ENCODE measurements at places on chromosomes 4 and X.

DNA sequence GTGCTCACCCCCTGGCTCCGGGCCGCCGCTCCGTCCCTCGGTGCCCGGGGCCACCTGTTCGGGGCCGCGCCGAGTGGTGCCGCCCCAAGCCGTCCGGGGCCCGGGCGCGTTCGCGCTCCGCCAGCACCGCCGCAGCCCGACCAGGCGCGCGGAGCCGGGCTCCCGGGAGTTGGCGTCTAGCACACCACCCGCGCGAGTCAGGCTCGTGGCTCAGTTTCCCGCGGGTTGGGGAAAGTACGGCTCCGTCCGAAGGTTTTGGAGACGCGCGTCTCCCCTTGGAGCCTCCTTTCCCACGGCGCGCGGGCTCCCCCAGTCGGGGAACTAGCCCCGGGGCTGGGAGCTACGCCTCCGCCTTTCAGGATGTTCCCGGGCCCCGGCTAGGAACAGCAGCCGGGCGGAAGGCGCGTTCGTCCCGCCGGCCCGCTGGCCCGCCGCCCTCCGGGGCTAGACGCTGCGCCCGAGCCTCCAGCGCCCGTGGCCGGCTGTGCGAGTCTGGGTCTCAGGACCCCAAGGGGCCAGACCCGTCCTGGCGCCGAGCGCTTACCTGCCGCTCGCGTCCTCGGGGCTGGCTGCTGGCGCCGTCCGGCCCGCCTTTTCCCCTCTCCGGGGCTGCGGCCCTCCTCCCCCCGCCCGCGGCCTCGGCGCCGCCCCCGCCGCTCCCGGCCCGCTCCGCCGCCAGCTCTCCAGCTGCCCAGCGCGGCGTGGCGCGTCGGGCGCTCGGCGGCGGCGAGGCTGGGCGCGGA, at the start of gene ADGRG2:
Gene ADGRG2 (minus strand): TSS at position 571 of the 743 bp plus-strand sequence. CDS start 53,634 bp downstream, outside the sequence.
- H3K27ac ChIP-seq = no peak within 1 kb of the TSS
- H3K36me3 ChIP-seq = no peaks in the 10 kb centered on the region
- no peaks in the 10 kb centered on the region for H3K27me3 ChIP-seq
- no peak for DNase-seq
- H3K4me3 ChIP-seq = peak within 1 kb of the TSS; percentile 57

DNA sequence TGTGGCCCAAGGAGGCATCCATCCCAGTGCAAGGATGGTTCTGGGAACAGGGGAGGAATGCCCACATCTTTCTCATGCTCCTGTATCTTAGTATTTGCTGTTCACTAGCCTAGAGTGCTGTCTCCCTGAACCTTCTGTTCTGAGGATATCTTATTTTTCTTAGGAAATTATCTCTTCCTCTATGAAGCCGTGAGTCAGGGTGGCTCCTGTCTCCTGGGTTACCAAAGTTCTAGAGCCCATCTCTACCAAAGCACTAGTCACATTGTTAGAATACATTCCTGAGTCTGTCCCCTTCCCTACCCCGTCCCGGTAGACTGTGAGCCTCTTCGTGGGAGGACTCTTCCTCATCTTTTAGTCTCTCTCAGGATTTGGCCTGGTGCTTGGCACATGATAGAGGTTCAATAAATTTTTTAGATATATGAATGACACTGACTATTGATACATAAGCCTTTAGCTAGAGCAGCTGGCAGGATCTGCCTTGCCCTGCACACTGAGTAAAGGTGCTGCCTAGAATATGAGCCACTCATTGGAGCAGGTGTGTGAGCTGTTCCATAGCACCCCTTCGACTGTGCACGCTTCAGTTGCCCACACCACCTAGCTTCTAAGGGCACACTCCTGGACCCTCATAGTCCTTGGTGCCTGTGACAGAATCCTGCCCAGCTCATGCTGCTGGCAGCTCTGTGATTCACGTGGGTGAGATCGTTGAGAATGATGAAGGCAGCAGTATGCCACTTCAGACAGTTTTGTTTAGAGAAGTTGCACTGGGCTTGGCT, 13.3 kb downstream of the CXCR3 start:
- peaks cover 53% of the 10 kb centered on the region for H3K36me3 ChIP-seq
- H3K27ac ChIP-seq = no peak overlapping the region
- H3K4me1 ChIP-seq = no peaks in the 10 kb centered on the region
- DNase-seq = no peak
- H3K4me3 ChIP-seq = no peak overlapping the region

- H3K4me3 ChIP-seq = no peak overlapping the region
- no peak overlapping the region for H3K27ac ChIP-seq
- DNase-seq = no peak
- H3K4me1 ChIP-seq = no peaks in the 10 kb centered on the region
- H3K36me3 ChIP-seq = peaks cover 4% of the 10 kb centered on the region
These were observed 58.2 kb downstream of the TBC1D9 start for GRCh38 chr4:140697709-140698560.

DNA sequence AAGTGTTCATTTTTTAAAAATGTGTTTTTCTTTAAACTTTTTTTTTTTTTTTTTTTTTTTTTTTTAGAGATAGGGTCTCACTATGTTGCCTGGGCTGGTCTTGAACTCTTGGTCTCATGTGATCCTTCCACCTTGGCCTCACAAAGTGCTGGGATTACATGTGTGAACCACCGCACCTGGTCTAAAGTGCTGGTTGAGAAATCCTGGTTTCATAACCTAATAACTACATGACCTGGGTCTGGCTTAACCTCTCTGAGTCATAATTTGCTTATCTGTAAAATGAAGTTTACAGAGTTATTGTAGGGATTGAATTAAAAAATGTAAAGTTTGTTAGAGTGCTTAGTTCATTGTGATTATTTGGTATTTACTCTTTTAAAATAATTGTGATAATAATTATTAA, 5.2 kb downstream of the HSD17B13 start:
- H3K4me3 ChIP-seq = no peak overlapping the region
- no peaks in the 10 kb centered on the region for H3K36me3 ChIP-seq
- no peak overlapping the region for H3K27ac ChIP-seq
- H3K27me3 ChIP-seq = no peaks in the 10 kb centered on the region

- DNase-seq = no peak
- H3K4me3 ChIP-seq = no peak overlapping the region
- H3K27ac ChIP-seq = no peak overlapping the region
- no peaks in the 10 kb centered on the region for H3K27me3 ChIP-seq
These were observed 151.7 kb upstream of the RPS6KA6 start for GRCh38 chrX:84339507-84340364.

- no peaks in the 10 kb centered on the region for H3K4me1 ChIP-seq
- DNase-seq = no peak
- no peak overlapping the region for H3K27ac ChIP-seq
- no peak overlapping the region for H3K4me3 ChIP-seq
- no peaks in the 10 kb centered on the region for H3K27me3 ChIP-seq
These were observed 48.4 kb downstream of the NALF2 start for GRCh38 chrX:69552512-69552911.

- no peak overlapping the region for H3K4me3 ChIP-seq
- H3K27ac ChIP-seq = no peak overlapping the region
- H3K4me1 ChIP-seq = peaks cover 41% of the 10 kb centered on the region
- DNase-seq = no peak
- no peaks in the 10 kb centered on the region for H3K27me3 ChIP-seq
- no peaks in the 10 kb centered on the region for H3K36me3 ChIP-seq
These were observed 13.1 kb upstream of the KIAA0232 start for GRCh38 chr4:6769233-6769988.

GRCh38 chr4:138449938-138450337, 207.8 kb upstream of the SLC7A11 start:
- H3K36me3 ChIP-seq = no peaks in the 10 kb centered on the region
- DNase-seq = no peak
- no peak overlapping the region for H3K27ac ChIP-seq
- H3K4me3 ChIP-seq = no peak overlapping the region

DNA sequence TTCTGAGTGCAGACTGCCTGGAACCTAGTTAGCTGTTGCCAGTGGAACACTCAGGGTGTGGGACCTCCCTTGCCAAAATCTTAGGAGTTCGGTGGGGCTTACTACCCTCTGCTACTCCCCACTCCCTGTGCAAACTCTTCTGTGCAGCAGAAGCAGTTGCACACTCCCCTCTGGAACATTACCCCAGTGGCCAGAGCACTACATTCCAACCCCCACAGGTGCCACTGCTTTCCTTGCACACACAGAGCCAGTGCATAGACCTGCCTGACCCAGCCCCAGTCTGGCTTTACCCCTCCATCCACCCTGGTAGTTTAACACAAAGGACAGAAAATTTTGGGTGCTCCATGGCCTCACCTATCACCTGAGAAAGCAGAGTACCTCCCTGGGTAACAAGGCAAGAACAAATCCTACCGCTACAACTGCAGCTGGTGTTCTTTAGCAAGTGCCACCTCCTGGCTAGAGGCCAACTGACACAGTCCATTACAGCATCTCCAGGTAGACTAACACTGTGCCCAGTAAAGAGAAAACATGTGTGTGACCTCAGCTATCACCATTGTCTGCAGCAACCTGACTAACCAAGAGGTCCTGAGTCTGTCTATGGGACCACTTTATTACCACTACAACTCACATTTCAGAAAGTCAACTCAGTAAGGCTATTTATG, 11.5 kb upstream of the RASSF6 start:
- no peak overlapping the region for H3K27ac ChIP-seq
- no peak overlapping the region for H3K4me3 ChIP-seq
- no peaks in the 10 kb centered on the region for H3K27me3 ChIP-seq
- H3K4me1 ChIP-seq = no peaks in the 10 kb centered on the region

DNA sequence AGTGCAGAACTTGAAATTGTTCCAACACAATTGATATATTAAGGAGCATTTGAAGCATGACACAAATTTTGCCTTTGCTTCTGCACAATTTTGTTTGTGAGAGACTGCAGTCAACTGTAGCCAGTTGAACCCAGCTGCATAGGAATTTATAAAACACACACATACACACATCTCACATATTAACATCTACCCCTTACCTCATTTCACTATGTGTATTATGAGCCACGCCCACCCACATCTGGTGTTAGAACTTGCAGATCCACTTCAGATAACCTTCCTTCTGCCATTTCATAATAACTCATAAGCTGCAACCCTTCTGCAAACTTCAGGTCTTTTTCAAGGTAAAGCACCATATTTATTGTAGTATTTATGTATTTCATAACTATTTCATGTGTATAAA, 188.1 kb upstream of the WDFY3 start:
- H3K4me3 ChIP-seq = no peak overlapping the region
- no peaks in the 10 kb centered on the region for H3K27me3 ChIP-seq
- H3K4me1 ChIP-seq = no peaks in the 10 kb centered on the region
- DNase-seq = no peak
- H3K36me3 ChIP-seq = no peaks in the 10 kb centered on the region
- no peak overlapping the region for H3K27ac ChIP-seq

DNA sequence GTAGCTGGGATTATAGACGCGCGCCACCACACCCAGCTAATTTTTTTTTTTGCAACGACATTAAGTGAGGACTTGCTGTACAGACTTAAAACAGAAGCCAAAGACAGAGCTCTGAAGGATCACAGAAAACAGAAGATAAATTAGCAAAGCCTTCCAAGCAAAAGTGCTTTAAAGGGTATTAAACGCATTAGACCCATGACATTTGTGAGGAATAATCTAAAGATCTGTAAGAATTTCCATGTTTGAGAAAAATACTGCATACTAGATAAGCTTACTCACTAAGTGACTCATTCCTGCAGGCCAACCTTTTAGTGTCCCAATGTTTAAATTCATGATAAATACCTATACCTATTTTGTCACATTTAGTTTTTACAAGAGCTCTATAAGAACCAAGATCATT, 27.4 kb downstream of the SMARCA1 start:
- H3K27ac ChIP-seq = no peak overlapping the region
- DNase-seq = no peak
- H3K4me1 ChIP-seq = no peaks in the 10 kb centered on the region
- no peak overlapping the region for H3K4me3 ChIP-seq
- H3K36me3 ChIP-seq = peaks cover 15% of the 10 kb centered on the region
- H3K27me3 ChIP-seq = no peaks in the 10 kb centered on the region

DNA sequence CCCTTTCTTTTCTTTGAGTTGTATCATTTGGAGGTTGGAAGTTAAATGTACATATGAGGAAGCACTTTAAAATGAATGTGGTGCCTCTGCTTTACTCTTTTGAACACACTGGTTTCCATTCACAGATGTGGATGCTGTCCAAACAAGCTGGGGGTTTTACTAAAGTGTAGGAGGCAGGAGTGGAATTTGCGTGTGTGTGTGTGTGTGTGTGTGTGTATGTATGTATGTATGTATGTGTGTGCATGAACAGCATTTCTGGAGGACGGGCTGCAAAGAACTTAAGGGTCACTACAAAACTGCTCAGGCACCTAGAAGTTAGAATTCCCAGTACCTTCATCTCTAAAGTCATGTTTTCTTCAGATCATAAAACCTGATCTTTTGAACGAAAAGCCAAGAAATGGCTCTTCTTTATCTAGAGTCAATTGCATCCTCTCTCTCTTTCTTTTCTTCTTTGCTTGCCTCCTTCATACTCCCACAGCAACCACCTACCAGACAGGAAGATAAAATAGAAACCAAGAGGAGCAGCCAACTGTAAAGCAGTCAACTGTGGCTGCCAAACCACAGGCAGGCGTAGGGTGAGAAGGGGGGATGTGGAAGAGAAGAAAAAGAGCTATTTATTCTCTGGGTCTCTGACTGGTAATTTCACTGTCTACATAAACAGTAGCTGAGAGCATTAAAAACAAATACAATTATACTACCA, 177.0 kb upstream of the RASGEF1B start:
- no peaks in the 10 kb centered on the region for H3K36me3 ChIP-seq
- H3K4me3 ChIP-seq = no peak overlapping the region
- no peaks in the 10 kb centered on the region for H3K27me3 ChIP-seq
- H3K4me1 ChIP-seq = no peaks in the 10 kb centered on the region
- no peak for DNase-seq

- H3K4me3 ChIP-seq = no peak overlapping the region
- no peak for DNase-seq
- no peak overlapping the region for H3K27ac ChIP-seq
- no peaks in the 10 kb centered on the region for H3K27me3 ChIP-seq
These were observed 24.3 kb downstream of the AWAT2 start for GRCh38 chrX:70025464-70025863.

- no peaks in the 10 kb centered on the region for H3K4me1 ChIP-seq
- H3K4me3 ChIP-seq = no peak overlapping the region
- no peak for DNase-seq
- no peaks in the 10 kb centered on the region for H3K36me3 ChIP-seq
These were observed 30.9 kb downstream of the RNF150 start for GRCh38 chr4:141102367-141102766.

- H3K4me1 ChIP-seq = no peaks in the 10 kb centered on the region
- no peak overlapping the region for H3K4me3 ChIP-seq
- no peak for DNase-seq
- H3K27me3 ChIP-seq = no peaks in the 10 kb centered on the region
These were observed 19.2 kb downstream of the PNMA6E start for GRCh38 chrX:153381684-153382532.

- no peaks in the 10 kb centered on the region for H3K27me3 ChIP-seq
- H3K4me3 ChIP-seq = no peak overlapping the region
- H3K27ac ChIP-seq = no peak overlapping the region
- no peaks in the 10 kb centered on the region for H3K36me3 ChIP-seq
- H3K4me1 ChIP-seq = no peaks in the 10 kb centered on the region
These were observed 449.7 kb downstream of the PCDH7 start for GRCh38 chr4:31169846-31170245.

- no peak for DNase-seq
- H3K4me1 ChIP-seq = no peaks in the 10 kb centered on the region
- no peak overlapping the region for H3K4me3 ChIP-seq
- no peak overlapping the region for H3K27ac ChIP-seq
- no peaks in the 10 kb centered on the region for H3K27me3 ChIP-seq
These were observed 153.3 kb downstream of the MID1IP1 start for GRCh38 chrX:38954520-38954919.
